CD4-positive, alpha-beta T cell treated with Interleukin-17A for 4 hours (primary cell): ENCODE measurements at places on chromosomes 13 and 19.

- DNase-seq = peak; percentile 95
Measured at GRCh38 chr19:16584248-16585093, 12.3 kb upstream of the SLC35E1 start.

DNA sequence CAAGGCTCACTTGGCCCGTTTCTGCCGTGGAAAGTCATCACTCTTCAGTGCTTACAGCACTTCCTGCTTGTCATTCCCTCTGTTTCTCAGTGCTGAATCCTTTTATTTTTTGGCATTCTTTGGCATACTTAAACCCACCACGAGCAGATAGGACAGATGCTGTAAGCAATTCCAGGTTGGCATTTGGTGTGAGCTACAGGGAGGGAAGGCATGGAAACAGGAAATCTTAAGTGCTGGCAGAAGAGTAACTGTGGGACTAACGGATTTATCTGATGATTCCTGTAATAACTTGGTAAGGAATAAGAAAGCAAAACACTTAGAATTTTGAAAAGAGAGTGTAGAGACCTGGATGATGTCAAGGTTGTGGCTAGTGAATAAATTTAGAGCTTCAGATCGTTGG, 273.4 kb downstream of the GPC6 start:
- no peak for DNase-seq

GRCh38 chr19:33545217-33545981, 23.8 kb upstream of the PEPD start:
- DNase-seq = no peak

DNA sequence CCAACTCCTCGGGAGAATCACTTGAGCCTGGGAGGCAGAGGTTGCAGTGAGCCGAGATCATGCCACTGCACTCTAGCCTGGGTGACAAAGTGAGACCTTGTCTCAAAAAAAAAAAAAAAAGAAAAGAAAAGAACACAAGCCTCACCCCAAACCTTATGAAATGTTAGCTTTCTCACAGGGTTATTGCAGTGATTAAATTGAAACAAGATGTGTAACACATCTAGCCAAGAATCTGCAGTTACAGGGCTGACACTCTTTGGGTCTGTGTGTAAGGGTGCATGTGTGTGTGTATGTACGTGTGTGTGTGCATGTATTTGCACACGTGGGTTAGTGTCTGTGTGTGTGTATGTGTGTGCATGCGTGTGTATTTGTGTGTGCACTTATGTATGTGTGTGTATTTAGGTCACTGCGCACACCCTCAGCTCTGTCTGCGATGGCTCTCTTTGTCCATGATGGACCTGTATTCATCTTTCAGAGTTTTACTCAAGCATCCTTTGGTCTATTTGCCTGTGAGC, 336.3 kb downstream of the UQCRFS1 start:
- DNase-seq = no peak

DNA sequence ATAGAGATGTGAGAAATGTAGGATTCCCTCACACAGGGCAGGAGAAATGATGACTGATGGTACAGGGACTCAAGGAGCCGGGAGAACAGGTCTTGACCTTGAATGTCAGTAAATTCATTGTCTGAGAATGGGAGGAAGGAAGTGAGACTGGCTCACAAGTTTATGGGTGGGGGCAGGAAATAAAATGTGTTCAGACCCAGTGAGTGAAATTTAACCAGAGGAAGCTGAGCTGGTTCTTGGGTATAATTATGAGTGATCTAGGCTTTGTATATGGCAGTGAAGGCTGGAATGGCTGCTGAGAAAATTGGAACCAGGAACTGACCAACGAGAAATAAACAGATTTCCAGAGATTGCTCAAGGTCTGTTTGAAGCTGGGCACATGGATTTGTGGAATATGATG, 6.3 kb upstream of the IGSF23 start:
- DNase-seq = no peak
